ENCODE measurements at places on chromosomes 11 and 22.
A peak's percentile ranks its signal among the peaks of the same experiment; 100 is the strongest.

DNA sequence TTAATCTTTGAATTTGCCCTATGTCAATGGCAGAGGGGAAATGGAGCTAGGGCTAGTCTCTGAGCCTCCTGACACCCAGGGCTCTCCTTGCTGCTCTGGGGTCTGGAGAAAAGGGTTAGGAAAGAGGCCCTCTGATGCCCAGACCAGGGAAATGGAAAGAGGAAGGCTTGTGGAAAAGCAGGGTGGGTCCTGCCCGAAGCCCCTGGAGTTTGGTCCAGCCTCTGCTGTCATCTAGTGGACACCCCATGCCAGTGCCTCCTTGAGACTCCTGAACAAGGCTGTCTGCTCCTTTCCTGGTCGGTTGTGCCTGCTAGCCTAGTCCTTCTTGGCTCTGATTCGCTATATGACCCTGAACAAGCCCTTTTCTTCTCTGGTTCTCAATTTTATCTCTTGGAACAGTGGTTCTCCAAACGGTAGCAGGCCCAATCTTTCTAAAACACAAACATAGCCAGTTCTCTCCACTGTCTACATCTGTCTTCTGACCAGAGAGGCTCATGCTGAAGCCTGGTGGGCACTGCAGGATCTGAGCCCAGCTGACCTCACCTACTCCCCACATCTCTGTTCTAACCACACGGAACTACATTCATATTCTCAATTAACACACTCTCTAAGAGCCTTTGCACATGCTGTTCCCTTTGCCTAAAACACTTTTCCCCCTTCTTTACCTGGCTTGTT, 8.8 kb upstream of the PLA2G3 start:
- peak; percentile 36 for DNase-seq

GRCh38 chr11:70577258-70577603, 178.9 kb downstream of the CTTN start:
- no peak for DNase-seq

DNA sequence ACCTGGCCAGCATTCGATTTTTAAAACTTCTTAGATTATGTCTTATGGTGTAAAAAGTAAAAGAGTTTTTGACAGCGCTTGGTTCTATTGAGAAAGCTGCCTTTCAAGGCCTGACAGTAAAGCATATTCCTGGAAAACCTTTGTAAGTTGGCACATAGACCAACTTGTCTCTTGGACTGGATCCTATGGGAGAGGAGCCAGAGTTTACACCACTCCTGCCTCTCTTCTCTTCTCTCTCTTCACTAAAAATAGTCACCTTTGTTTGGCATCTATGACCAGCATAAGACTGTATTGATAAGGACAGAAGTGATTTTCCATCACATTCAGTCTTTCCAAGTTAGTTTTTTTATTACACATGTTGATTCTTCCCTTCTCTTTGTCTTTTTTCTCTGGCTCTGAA, 33.7 kb downstream of the CSRP3 start:
- no peak for DNase-seq

- DNase-seq = no peak
Measured at GRCh38 chr11:64444838-64445441, 86.0 kb downstream of the RPS6KA4 start.

- DNase-seq = peak; percentile 14
Measured at GRCh38 chr11:36131721-36132397, 157.4 kb downstream of the COMMD9 start.

DNA sequence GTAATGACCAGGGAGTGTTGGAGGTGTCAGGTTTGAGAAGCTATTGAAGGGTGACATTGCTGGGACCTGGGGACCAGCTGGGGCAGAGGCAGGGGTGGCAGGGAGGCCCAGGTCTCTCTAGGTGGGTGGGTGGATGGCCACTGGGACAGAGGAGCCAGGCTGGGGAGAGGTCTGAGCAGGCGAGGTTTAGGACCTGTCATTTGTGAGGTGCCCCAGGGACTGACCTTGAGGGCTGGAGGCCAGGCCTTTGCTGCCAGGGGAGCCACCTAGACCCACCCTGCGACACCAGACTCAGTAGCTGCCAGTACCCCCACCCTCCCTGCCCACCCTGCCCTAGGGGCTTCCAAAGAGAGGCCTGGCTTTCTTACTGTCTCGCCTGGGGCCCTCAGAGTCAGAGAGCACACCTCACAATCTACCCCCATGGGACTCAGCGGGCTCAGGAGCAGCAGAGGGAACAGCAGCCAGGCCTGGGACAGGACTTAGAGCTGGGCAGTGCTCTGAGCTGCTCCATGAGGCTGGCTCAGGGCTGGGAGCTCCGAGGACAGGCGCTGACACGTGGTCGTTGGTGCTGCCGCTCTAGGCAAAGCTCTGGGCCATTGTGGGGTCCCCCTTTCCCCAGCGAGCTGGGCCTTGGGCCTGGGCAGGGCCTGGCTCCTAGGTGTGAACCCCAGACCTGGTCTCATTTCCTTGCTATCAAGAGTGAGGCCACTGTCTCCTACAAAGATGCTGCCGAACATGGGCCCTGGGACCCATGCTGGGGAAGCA, 28.6 kb upstream of the PPARA start:
- DNase-seq = no peak

- DNase-seq = no peak
Measured at GRCh38 chr11:17540807-17541206, 3.4 kb downstream of the USH1C start.
